RPMI8226 (cell line): ENCODE measurements at places on chromosomes 16 and 17.

- peak; percentile 26 for DNase-seq
Observed at GRCh38 chr16:1762879-1763520, 8.3 kb downstream of the NME3 start.

DNA sequence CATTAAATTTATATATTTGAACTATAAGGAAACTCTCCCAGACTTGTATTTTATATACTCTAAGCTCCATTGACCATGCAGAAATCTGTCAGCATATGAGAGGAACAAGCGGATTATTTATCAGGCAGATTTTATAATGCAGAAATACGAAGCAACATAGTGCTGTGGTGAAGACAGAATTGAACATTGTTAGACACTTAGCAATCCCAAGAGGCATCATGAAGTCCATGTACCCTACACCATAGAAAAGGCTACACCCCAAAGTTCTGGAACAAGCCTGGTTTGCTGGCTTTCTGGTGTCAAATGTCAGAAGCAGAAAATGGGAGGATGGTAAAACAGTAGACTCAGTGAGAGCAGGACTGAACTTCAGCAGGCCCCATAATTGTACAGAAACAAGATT, 241.1 kb downstream of the PRKCA start:
- no peak for DNase-seq

- DNase-seq: no peak
Observed at GRCh38 chr17:34311291-34311690, 7.9 kb upstream of the CCL8 start.

- DNase-seq: no peak
Observed at GRCh38 chr16:28931801-28932225, at the start of gene CD19. Gene CD19 (plus strand): TSS chr16:28931971. CDS start chr16:28932001, 30 bp downstream.

DNA sequence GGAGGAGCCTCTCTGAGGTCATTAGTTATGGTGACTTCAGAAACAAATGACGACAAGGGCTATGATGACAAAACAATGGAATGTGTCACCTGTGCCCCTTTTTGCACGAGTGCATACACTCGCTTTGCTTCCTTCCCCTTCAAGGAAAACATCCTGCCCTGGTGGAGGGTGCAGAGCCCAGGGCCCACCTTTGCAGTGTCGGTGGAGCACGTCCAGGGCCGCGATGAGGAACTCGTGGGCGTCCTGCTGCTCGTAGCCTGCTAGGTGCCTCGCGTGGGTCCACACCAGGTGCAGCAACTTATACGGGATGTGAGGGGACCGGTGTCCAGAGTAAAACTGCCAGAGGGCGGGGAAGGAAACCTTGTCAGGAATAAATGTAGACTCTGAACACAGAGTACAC, 27.2 kb downstream of the USP22 start:
- no peak for DNase-seq

DNA sequence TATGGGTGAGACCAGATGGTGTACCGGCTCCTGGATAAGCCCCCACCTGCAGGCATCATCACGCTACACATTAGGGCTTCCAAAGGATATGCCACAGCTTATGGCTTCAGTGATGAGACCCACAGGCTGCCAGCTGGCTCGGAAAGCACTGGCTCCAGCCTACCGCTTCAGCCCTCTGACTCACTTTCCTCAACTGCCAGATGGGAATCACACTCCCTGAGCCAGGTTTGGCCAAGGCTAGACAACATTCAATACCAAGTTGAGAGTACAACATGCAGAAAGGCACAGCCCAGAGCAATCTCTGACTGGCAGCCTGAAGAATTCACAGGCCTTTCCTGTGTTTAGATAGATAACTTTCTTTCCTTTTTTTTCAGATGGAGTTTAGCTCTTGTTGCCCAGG, 10.3 kb downstream of the CENPV start:
- no peak for DNase-seq

- DNase-seq: peak; percentile 97
Observed at GRCh38 chr17:79839356-79840268, at the start of gene CBX4. Gene CBX4 (minus strand): TSS chr17:79839440. CDS start chr17:79839251, 189 bp downstream.

- no peak for DNase-seq
Observed at GRCh38 chr17:29586676-29587469, 2.6 kb downstream of the GIT1 start.

DNA sequence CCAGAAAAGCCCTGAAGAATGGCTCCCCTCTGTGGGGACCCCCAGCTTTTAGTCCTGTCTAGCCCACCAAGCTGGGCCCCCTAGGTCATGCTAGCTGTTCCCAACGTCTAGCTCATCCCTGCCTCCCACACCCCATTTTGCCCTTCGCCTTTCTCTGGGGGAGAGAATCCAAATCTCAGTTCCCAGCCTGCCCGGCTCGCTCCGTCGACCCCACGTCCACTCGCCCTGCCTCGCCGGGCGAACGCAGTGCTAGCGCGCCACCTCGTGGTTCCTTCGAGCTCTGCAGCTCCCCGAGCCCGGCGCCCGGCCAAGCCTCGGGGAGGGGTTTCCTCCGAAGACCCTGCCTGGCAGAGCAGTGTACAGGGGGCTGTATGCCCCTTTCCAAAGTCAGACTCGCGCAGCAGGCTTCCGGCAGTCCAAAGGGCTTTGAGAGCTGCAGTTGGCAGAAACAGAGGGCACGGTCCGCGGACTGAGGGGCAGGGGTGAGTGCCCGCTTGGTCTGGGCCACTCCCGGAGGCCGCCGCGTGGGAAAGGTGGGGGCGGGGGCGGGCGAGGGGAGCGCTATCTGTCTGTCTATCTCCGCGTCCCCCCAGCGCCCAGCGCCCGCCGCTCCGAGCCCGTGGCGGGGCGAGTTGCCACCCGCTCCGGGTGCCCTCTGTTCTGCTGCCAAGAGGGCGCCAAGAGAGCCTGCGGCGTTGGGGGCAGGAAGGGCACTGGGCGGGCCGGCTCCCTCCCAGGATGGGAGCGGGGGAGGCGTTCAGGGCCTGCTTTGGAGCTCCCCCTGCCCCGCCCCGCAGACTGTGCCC, 1.7 kb upstream of the DLX3 start:
- DNase-seq: peak; percentile 60

GRCh38 chr16:84643180-84643583, 5.1 kb upstream of the KLHL36 start:
- DNase-seq: no peak

GRCh38 chr17:76382351-76382802, 2.0 kb upstream of the SPHK1 start:
- no peak for DNase-seq

DNA sequence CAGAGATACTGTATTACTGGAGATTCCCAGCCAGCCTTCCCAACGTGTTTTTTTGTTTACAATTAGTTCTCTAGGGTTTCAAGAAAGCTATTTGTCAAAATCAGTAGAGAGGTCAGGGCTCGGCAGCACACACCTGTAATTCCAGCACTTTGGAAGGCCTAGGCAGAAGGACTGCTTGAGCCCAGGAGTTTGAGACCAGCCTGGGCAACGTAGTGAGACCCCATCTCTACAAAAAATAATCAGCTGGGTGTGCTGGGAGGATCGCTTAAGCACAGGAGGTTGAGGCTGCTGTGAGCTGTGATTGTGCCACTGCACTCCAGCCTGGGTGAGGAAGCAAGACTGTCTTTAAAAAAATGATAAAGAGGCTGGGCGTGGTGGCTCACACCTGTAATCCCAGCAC, 19.4 kb downstream of the CBX1 start:
- no peak for DNase-seq

DNA sequence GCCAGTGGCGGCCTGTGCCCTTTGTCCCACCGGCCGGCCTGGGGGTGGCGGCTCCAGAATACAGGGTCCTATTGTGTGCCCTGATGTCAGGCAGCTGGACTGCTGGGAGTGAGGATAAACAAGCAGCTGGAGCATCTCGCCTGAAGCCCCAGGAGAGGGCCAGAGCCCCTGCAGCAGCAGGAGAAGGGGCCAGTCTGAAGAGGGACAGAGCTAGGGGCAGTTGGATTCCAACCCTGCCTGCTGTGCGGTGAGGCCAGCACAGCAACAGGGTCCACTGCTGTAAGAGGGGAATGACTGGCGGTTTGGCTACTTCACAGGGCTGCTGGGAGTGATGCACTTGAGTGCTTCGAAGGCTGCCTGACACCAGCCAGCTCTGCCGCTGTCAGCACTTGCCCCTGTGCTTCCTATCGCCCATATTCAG, 25.0 kb downstream of the RAB11FIP4 start:
- DNase-seq: no peak

DNA sequence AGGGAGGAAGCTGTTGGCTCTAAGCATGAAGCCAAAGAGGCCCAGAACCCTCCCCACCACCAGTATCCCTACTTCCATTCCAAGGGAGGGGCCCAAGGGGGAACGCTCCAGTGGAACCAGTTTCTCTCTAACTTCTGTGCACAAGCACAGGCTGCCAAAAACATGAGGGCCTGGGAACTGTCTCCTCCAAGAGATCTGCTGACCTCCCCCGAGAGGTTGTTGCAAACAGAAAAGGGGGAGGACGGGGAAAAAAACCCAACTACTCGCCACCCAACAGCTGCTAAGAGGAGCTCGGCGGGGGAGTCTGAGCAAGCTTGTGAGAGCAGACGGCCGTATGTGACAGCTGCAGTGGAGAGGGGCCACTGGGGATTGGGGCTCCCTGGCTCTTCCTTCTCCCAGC, 15.7 kb upstream of the SLC35B1 start:
- no peak for DNase-seq

DNA sequence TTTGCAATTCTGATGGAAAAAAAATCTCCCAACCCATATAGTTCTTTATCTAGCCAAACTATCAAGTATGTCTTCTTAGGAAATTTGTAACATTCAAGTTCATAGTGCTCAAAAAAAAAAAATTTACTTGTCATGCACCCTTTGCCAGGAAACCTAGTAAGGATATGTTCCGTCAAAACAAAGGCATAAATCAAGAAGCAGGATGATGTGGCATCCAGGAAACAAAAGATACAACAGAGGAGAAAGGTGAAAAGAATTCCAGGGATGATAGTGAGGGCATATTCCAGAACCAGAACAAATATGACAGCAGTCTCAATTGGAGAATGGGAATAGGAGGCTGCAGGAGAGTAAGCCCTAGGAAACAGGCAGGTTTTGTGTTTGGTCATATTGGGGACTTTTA, 104.6 kb downstream of the SPAG9 start:
- no peak for DNase-seq

GRCh38 chr17:41868568-41868967, 3.3 kb upstream of the KLHL11 start:
- no peak for DNase-seq

GRCh38 chr17:5422505-5422904, 2.5 kb downstream of the RPAIN start:
- no peak for DNase-seq

- DNase-seq: no peak
Observed at GRCh38 chr16:59173408-59173831, 439.3 kb upstream of the GOT2 start.

DNA sequence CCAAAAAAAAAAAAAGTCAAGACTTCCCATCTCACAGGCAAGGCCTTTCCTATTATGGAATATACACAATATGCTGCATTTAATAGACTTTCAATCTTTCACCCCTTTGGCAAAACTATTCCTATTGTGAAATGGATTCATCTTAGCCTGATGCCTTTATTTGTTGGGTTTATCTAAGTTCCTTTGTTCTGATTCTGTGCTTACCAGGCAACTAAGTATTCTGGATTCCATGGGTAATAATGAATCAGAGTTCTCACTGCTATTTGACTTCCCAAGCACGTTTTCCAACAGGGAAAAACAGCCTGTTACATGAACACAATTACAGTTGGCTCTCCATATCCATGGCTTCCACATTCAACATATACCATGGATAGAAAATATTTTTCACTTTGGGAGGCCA, 135.5 kb downstream of the MYO1D start:
- no peak for DNase-seq

DNA sequence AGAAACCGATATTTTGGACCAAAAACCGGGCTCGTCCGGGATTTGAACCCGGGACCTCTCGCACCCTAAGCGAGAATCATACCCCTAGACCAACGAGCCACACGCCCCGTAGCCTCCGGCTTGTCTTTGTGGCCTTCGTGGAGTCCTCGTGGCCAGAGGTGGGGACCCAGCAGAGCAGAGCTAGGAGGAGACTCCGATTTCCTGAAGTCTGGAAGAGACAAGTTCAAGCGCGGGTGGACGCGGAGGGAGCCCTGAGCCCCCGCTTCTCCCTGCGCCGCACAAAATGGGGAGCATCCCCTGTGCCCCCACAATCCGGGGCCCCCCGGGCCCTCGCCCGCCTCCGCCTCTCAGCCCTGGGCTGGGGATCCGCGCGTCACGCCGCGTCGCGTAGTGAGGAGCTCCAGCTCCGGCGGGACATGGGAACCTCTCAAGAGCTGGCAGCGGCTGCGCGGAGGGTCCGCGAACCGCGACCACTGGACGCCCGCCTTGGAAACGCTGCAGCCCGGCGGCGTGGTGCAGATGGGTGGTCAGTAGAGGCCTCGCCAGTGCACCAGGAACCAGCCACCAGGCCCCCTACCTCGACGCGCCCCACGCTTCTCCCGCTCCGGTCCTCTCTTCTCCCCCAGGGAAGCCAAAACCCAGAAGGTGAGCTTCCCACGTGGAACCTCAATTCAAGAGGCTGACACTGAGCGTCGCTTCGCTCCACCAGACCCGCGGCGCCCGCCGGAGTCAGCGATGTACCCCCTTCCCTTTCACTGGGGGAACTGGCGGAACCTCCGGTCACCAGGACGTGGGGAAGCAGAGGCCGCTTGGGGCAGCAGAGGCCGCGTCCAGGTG, 5.2 kb upstream of the OR1F1 start:
- peak; percentile 66 for DNase-seq

DNA sequence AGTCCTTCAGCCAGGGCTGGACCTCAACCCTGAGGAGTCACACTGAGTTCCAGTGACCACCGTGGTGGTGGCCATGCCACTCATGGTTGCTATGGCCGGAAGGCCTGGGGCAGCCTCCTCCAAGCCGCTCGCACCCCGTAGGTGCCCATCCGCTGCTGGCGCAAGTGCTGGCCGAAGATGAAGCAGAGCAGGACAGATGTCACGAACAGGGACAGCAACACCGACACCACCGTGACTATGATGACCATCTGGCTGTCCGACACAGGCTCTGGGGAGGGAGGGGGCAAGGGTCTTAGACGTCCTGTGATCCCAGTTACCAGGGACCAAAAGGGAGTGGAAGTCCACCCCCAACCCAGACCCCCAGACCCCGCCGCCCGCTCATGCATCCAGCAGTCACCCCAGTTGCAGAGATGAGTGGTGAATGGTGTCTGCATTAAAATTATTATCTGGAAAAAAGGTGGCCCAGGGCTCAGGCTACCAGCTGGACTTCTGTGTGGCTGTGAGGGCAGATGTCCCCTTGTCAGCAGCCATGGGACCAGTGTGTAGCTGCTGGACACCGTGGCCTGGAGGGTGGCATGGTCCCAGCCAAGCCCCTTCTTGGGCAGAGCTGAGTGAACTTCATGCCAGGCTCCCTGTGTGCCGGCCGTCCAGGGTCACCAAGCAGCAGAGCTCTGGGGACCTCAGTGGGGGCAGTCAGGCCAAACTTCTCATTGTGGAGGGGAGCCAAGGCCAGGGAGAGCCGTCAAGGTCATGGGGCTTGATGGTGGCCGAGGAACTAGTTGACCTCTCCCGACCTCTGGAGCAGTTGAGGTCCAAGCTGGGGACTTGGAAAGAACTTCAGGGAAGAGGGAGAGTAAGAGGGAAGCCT, 4.7 kb downstream of the PRR29 start:
- no peak for DNase-seq

- DNase-seq: no peak
Observed at GRCh38 chr17:1315409-1315808, 35.9 kb downstream of the TRARG1 start.

- DNase-seq: no peak
Observed at GRCh38 chr17:74690409-74690825, 22.3 kb downstream of the CD300LF start.
